ENCODE measurements at places on chromosomes 16 and 17.

DNA sequence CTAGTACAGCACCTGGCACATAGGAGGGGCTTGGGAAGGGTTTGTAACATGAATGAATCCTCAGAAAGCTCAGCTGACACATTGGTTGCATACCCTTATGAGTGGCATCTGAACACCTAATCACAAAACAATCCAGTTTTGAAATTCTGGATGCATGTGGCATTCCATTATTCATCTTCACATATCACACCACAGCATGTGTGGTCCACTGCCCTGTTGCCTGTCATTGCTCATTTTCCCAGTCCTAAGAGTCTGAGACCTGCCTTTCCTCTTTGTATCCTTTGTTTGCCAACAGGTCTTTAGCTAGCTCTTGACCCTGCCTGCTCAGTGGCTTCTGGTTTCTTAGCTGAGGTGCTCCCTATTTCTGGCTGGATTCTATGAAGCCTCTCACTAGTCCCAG, 170.8 kb upstream of the ASIC2 start:
- no peak for DNase-seq

GRCh38 chr16:23254338-23254737, 47.8 kb upstream of the SCNN1B start:
- no peak for DNase-seq

GRCh38 chr16:53672461-53672860, 31.2 kb downstream of the RPGRIP1L start:
- DNase-seq = no peak

GRCh38 chr17:1045456-1045855, 48.5 kb downstream of the TIMM22 start:
- DNase-seq = no peak

- no peak for DNase-seq
Measured at GRCh38 chr17:82888583-82889495, 49.0 kb upstream of the ZNF750 start.

GRCh38 chr16:2855536-2855935, 2.4 kb downstream of the PRSS22 start:
- DNase-seq = no peak

- no peak for DNase-seq
Measured at GRCh38 chr16:83792391-83792790, 15.4 kb upstream of the HSBP1 start.

DNA sequence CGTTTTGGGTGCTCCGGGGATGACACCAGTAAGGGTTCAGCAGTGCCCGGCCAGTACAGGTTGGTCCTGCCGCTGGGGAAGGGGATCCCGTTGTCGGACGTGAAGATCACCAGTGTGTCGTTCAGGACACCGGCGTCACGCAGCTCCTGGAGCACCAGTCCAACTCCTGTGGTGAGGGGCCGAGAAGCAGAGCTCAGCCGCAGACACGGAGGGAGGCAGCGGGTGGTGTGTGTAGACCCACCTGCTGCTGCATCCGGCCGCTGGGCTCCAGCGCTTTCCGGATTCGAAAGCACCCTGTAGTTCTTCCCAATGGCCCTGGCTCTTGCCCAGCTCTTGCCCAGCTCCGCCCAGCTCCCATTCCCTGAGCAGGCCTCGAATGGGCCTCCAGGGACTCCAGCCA, 8.0 kb downstream of the SGSH start:
- no peak for DNase-seq

- DNase-seq = no peak
Measured at GRCh38 chr16:83854420-83854819, 44.5 kb upstream of the MLYCD start.

- DNase-seq = no peak
Measured at GRCh38 chr17:28570716-28571360, 486 bp downstream of the PIGS start.

- DNase-seq = no peak
Measured at GRCh38 chr17:67818110-67819002, 6.9 kb upstream of the BPTF start.

DNA sequence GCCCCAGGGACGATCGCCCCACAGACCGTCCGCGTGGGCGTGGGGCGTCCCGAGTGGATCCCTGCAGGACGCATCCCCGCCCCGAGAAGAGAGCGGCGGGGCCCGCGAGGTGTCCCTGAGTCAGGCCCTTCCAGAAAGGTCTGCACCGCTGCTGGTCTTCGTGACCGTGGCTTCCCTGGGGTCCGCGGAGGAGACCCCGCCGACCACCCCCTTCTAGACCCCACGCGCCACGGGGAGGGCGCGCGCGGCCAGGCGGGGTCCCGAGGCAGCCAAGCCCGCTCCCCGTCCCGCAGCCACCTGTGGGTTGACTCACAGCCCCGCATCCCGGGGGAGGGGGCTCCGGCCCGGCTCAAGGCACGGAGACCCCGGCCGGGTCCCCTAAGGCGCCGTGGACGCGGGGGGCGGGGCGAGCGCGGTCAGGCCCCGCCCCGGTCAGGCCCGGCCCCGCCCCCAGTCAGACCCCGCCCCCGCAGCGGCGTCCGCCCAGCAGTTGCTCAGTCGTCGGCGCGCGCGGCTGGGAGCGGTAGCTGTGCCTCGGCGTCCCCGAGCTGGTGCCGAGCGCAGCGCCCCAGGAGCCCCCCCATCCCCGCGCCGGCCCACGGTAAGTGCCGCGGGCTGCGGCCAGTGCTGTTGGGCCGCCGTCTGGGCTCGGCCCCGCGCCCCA, at the start of gene BAIAP3:
TSS of gene BAIAP3 (plus strand) at position 497 of the 664 bp plus-strand sequence. CDS start 4,905 bp downstream, outside the sequence.
- DNase-seq = no peak

GRCh38 chr16:56115817-56116576, 75.3 kb upstream of the GNAO1 start:
- DNase-seq = no peak

- DNase-seq = no peak
Measured at GRCh38 chr17:41417127-41417526, 7.3 kb downstream of the KRT37 start.

GRCh38 chr17:49989518-49989880, 5.5 kb downstream of the DLX3 start:
- no peak for DNase-seq

DNA sequence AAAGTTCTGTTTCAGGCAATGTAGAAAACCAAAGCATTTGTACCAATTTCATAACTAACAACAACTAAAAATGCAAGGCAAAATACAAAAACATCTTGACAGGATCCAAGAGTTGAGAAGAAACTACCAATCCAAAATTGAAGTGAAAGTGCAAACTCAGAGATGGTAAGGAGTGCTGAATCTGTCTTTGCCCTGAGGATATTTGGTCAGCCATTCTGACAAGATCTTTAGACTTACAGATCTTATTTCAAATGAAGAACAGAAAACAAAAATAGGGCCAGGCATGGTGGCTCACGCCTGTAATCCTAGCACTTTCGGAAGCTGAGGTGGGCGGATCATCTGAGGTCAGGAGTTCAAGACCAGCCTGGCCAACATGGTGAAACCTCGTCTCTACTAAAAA, 412.8 kb downstream of the ZFHX3 start:
- DNase-seq = no peak

- DNase-seq = no peak
Measured at GRCh38 chr17:58205936-58206335, 13.1 kb downstream of the MKS1 start.

- DNase-seq = no peak
Measured at GRCh38 chr16:20084624-20085226, 11.0 kb upstream of the GPR139 start.

DNA sequence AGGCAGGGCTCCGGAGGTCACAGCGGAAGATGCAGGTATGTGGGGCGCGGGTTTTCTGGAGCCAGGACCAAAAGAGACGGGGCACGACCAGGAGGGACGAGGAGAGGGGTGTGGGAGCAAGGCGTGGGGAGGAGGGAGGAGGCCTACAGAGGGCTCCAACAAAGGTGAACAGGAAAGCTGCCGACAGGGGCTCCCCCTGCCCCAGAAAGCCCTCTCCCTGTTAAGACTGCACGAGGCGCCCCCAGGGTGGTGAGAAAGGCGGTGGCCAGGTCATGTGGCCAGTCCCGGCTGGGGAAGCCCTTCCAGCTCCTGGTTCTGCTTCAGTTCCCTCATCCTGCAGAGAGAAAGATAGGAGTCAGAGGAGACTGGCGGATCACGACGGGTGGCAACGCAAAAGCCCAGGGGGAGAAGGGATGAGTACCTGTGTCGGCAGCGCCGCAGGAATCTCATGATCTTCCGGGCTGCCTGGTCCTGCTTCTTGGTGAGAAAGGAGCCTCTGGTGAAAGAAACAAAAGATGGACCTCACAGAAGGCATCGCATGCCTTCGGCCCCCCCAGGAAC, 949 bp upstream of the SPAG7 start:
- no peak for DNase-seq

- no peak for DNase-seq
Measured at GRCh38 chr17:7221278-7222092, 1.7 kb downstream of the ACADVL start.

- DNase-seq = peak; percentile 69
Measured at GRCh38 chr17:7241783-7242716, at the start of gene GABARAP. TSS of gene GABARAP (minus strand) at chr17:7242449. CDS start at chr17:7242330, 119 bp downstream.

DNA sequence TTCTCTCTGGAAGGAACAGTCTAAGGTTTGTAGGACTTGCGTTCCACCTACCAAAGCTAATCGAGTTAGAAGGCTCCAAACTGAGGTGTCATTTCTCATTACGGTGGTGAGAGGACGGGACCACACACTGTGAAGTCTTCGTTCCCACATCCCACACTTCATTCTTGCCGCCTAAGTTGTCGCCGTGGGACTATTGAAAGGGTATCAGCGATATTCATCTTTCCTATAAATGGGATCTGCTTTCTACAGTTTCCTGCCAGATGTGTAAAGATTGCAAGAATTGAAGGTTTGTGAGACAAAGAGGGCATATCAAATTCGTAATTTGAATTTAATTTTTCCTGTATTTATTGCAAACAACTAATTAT, 608 bp upstream of the TRIM37 start:
- DNase-seq = no peak

- no peak for DNase-seq
Measured at GRCh38 chr16:86924537-86924936, 346.2 kb downstream of the FOXL1 start.

DNA sequence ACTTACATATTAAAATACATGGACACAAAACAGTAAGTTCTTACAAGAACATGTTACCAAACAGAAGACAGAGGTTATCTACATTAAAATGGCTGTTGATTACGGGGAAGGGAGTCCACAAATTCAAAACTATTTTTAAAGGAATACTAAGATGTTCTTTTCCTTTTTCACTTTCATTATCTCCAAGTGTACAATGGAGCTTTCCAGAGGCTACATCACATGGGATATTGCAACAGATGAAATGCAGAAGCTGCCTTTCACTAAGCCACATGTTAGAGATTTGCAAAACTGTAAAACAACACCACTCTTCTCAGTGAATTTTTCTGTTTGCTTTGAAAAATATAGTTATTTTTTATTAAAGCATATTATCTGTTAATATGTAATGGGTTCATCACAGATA, 53.6 kb downstream of the XPO6 start:
- no peak for DNase-seq

DNA sequence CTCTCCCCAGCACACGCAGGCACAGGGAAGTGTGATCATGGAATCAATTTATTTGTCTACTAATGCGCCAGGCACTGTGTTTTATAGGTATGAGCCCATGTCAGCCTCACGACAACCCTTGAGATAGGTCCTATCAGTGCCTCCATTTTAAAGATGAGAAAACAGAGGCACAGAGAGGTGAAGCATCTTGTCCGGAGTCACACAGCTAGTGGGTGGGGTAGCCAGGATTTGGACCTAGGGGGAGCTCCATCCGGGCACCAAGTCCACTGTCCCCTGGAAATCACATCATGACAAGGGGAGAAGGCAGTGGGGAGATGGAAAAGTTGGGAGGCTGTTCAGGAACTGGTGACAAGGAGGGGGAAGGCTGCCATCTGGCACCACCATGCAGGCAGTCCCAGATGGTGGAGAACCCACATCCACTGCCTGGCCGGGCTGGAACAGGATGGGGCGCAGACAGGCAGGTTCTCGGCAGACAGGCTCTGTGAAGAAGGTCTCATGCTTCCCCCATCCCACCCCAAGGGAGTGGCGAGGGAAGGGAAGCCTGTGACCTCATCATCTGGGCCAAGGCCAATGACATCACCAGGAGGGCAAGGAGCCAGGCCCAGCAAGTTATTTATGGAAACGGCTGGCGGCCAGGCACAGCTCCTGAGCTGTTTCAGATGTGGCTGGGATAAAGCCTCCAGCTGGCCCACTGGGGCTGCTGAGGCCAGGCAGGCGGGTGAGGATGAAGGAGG, 126.0 kb upstream of the SDK2 start:
- peak; percentile 3 for DNase-seq

DNA sequence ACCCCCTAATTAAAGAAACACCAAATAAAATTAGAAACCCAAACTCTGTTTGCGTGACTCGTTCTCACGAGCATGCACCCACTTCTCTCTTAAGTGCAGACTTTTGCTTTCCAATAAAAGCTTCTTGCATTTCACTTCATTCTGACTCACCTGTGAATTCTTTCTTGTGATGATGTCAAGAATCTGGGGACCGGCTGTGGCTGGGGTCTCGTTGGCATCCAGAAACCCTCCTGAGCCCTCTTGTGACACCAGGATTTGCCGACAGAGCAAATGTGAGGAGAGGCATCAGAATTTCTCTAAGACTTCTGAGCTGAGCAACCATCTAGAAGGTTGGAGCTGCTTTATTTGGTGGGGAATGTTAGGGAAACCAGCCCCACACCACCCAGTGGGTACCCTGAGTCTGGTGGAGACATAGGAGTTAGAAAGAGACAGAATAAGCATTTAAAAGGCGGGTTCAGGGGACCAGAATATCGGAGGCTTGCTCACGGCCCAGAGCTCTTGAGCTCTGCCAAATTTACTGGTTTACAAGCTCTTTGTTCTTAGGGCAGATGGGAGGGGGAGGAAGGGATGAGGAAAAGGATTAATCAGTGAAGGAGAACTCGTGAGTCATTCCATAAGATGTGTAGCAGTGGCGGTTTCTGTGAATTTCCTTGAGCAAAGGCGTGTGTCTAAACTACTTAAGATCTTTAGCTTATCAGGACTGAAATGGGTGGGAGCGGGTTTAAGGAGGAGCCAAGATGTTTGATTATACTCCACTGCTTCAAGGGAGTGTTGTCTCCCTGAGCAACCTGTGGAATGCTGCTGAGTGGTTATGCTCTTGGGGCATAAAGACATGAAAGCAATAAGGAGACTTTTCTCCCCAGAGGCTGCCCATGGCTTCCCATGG, 24.2 kb upstream of the TMC5 start:
- no peak for DNase-seq

GRCh38 chr16:67483150-67483549, at the start of gene AGRP:
TSS of gene AGRP (minus strand) at chr16:67483547. CDS start at chr16:67483398, 149 bp downstream.
- no peak for DNase-seq

- DNase-seq = no peak
Measured at GRCh38 chr17:79562192-79562930, 48.5 kb downstream of the RBFOX3 start.

DNA sequence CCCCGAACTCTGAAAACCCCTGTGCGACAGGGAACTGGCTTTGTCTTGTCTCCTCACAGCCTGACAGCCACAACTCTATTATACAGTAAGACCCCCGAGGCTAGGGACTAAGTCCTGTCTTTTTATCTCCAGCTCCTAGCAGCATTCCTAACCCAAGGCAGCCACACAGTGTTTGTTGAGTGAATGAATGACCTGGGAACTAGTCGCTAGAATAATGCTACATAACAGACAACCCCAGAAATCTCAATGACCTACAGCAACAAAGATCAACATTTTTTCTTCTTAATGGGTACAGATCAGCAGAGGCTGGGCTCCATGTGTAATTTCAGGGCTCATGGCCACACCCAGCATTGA, 71.4 kb upstream of the TNRC6C start:
- DNase-seq = no peak

Data from pulmonary artery endothelial cell (primary cell).